ENCODE measurements at places on chromosomes 1 and 21.

DNA sequence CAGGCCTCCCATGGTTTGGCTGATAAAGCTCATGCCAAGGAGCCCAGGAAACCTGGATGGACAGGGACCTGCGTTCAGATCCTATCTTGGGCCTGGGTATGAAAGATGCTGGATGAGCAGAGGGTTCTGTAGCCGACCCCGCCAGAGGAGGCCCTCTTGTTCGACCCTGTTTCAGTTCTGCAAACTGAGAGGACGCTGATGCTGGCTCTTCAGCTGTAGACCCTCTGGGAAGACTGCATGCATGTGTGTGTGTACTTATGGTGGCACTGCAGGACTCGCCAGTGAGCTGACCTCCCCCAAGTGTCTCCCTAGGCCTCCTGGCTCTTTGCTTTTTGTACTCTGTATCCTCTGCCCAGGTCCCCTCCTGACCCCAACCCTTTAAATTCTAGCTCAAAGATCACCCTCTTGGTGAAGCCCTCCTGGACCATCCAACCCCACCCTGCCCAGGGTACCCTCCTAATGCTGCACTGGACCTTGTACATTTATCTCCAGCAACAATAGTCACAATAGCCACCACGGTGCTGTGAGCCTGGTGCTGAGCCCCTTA is 1.6 kb downstream of the EPS8L3 start:
- DNase-seq = no peak

DNA sequence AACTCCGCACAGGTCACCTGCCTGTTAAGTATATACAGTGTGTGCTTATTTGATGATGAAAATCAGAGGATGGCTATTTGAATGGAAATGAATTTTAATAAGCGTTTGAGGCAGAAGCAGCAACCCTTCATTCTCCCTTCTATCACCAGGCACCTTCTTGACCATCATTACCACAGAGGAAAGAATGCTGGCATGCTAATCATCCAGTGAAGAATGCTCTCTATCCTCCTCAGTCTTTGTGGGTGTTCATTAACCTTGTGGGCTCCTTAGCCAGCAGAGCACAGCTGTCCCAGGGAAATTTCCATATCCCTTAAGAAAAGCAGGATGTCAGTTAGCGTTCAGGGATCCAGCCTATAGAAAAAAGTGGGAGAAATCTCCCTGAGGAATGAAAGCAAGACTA is 428.0 kb upstream of the CAMK1G start:
- DNase-seq = no peak

DNA sequence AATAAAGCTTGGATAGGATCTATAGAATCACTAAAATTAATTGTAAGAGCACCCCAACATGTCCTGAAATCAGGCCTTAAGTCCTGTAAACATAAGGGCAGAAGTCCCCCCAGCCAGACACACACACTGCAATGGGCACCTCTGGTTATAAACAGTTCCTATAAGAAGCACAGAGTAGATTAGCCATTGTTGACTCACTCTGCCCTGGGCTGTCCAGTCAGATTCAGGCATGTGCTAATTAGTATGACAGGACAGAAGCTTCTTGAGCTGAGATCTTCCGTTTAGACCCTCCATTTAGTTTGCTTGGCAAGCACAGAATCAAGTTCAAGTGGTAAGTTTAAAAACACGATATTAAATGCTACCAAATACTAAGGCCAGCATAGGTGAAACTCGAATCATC is 11.8 kb upstream of the DENND1B start:
- no peak for DNase-seq

DNA sequence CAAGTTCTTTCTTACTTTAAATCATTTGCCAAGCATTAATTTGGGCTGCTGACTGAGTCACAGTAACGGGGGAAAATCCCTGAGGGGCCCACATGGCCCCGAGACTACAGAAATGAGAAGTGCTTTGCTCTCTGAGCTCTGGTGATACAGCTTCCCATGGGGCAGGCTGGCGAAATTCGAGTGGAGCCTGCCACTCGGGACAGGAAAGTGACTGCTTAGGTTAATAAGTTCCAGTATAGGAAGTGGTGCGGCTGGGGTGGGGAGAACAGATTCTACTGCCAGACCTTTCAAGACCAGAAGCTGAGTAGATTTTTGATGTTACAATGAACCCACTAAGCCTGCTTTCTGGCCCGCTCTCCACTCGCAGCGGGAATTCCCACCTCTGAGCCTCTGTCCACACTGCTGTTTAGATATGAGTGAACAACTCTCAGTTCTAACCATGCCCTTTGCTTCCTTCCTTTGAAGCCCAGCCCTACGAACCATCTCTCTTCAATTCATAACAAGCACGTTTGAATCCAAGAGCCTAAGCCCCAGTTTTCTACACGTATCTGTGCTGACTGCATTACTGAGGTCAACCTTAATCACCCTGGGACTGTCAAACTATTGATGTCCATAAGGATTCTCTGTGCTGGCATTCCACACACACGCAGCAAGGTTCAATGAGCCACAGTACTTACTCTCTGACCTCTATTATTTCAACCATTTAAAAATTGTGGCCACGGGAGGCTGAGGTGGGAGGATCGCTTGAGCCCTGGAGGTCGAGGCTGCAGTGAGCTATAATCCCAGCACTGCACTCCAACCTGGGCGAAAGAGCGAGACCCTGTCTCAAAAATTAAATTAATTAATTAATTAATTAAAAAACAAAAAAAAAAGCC is 9.6 kb downstream of the ZBTB17 start:
- no peak for DNase-seq

DNA sequence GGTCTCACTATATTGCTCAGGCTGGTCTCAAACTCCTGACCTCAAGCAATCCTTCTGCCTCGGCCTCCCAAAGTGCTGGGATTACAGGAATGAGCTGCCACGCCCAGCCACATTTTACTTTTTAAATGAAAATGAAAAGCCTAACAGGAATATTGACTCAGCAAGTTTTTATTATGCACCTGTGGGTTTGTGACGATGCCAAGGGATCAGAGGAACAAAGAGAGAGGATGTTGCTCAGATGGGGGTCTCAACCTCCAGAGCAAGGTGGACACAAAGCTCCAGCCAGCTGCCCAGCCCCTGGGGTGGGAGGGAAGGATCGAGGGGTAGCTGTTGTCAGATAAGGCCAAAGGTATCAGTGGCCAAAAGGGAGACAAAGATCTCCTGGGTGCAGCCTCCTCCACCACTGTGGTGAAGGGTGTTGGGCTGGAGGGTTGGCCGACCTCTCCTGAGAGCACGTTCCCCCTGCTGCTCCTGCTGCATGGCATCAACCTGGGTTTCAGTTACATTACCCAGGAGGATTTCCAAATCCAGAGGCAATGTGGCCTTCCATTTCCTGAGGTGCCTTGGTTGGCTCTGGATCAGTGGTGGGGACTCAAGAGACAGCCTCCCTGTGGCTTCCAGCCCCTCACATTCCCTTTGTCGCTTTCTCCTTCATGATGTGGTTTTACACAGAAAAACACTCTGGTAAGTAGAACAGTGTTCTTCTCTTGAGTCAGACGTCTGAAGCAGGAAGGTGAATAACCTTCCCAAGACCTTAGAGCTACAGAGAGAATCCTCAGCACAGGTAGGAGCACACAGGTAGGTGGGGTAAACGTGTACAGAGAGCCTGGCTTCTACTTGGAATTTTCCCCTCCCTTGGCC is 34.2 kb downstream of the ZNF496 start:
- no peak for DNase-seq

GRCh38 chr1:173191011-173191705 is 16.0 kb downstream of the TNFSF4 start:
- DNase-seq = no peak

GRCh38 chr1:41462680-41463004 is 21.8 kb downstream of the EDN2 start:
- no peak for DNase-seq

GRCh38 chr1:1031659-1032235 is 11.8 kb downstream of the AGRN start:
- DNase-seq = no peak

GRCh38 chr1:29094433-29094832 is 29.3 kb downstream of the TMEM200B start:
- DNase-seq = no peak

GRCh38 chr1:228552596-228553176 is 65.5 kb downstream of the RNF187 start:
- no peak for DNase-seq

DNA sequence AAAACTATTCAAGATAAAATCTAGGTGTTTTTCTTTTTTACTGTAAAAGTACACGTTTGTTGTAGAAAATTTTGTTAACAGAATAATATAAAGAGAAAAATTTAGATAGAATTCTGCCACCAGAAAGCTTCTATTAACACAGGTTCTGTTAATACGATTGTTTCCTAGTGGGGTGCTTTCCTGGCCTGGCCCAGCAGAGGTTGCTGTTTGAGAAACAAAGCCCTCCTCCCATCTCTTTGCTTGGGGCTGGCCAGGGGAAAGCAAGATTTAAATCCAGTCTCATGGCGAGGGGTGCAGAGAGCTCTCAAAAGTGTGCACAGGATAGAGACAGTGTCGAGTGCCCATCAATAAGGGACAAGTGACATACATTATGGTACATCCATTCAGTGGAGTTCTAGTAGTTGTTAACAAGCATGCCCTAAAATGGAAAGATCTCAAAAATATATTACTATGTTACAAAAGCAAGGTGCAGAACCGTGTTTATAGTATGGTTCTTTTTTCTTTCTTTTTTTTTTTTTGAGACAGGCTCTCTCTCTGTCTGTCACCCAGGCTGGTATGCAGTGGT is 14.6 kb upstream of the ACBD3 start:
- no peak for DNase-seq

DNA sequence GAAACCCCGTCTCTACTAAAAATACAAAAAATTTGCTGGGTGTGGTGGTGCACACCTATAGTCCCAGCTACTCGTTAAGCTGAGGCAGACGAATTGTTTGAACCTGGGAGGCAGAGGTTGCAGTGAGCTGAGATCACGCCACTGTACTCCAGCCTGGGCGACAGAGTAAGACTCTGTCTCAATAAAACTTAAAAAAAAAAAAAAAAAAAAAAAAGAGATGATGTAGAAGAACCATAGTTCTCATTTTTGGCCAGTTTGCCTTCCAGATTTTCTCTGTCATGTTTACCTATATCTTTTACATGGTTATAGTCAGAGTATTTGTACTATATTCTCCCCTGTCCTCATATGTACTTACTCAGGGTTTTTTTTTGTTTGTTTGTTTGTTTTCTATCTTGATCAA is 53.6 kb downstream of the UCK2 start:
- DNase-seq = no peak

- DNase-seq = no peak
These were observed 150.1 kb upstream of the ZNF644 start for GRCh38 chr1:91171898-91172297.

DNA sequence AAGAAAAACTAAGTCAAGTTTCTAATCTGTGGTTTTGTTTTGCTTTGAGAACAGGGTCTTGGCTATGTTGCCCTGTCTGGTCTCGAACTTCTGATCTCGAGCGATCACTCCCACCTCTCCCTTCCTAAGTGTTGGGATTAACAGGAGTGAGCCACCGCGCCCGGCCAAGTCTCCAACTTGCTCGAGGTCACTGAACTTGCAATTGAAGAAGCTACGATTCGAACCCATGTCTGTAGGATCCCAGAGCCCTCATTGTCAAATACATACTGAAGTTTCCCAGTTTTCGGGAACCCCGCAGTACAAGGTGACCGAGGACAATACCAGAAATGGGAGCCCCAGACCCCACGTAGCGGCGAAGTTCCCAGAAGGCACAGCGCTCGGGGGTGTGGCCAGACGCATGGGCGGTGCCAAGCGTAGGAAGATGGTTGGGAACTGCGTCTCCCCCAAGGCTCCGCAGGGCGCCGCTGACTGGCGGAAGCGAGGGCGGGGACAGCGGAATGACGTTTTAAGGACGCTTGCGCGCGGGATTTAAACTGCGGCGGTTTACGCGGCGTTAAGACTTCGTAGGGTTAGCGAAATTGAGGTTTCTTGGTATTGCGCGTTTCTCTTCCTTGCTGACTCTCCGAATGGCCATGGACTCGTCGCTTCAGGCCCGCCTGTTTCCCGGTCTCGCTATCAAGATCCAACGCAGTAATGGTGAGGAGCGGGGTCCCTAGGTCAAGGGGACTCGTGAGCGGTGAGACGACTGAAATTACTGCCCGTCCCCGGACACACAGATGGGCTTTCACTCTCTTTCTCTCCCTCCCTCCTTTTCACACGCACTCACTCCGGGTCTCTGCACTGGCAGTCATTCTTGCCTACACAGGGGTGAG is at the start of gene KIF2C:
KIF2C (plus strand) TSS at position 531 of the 872 bp plus-strand sequence; CDS start at position 627, 96 bp downstream.
- peak; percentile 97 for DNase-seq

DNA sequence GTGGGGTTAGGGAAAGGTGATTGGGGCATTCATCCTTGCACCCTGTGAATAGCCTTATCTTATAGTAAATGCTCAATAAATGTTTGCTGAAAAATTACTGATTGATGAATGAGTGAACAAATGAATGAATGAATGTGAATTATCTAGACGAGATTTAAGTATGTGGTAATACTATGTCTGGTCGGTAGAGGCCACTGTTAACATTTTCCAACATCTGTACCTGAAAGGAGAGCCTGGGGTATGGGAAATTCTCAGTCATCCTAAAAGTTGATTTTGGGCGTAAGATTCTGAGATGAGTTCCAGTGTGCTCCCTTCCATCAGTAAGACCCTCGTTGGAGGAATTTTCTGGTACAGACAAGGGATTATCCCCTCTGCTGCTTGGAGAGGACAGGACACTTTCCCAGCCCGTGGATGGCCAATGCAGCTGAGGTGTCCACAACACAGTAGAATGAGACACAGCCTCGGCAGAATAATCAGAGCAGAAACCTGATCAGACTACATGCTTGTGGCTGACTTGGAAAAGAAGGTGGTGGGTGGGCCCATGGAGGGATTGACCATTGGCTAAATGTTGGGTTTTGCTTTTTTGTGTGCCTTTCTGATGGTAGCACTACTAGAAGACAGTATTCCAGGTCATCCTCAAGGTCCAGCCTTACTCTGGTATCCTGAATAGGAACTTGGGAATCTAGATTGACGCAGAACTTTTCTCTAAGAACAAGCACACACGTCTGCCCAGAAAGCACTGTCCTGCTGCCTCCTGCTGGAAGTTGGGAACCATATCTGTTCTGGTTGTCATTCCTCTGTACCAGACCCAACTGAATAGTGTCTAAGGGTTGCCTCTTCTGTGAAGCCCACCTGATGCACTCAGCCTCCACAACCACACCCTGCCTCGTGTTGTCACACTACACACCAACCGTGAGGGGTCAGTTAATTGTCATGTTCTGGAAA is 262.0 kb downstream of the TNR start:
- no peak for DNase-seq
